ENCODE measurements at places on chromosomes 3 and 15.
A peak's percentile ranks its signal among the peaks of the same experiment; 100 is the strongest.

GRCh38 chr3:72127844-72128243, 342.9 kb upstream of the PROK2 start:
- no peaks in the 10 kb centered on the region for H3K4me1 ChIP-seq
- no peaks in the 10 kb centered on the region for H3K36me3 ChIP-seq
- no peak overlapping the region for H3K4me3 ChIP-seq
- H3K27me3 ChIP-seq = no peaks in the 10 kb centered on the region

DNA sequence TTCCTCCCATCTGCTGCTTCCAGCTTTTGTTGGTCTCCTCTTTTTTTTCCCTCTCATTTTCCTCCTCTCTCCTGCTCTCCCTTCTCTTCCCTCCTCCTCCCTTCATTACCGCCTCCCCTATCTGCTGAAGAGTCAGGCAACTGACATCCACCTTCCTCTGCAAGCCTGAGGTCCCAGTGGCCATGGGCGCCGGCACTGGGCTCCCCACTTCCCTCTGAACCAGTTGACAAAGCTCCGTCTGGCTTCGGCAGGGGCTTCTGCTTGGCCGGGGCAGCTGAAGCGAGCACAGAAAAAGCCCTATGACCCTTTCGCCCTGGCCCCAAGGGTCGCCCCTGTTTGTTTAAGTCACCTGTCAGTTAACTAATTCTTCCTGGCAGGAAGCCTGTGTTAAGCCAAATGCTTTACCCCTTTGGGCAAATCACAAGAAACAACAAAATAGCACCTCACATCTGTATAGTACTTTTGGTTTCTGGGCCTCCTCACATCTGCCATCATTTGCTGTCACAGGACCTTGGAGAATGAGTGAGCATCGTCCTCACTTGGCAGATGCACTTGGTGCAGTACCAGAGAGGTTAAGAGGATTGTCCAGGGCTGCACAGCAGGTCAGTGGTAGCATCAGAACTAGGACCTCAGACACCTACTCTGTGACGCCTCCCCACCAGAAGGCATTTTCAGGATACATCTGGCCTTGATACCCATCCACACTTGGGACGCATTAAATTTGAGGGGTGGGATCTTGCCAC, 27.7 kb downstream of the ITGA11 start:
- no peaks in the 10 kb centered on the region for H3K36me3 ChIP-seq
- no peak overlapping the region for H3K4me3 ChIP-seq
- no peak overlapping the region for H3K27ac ChIP-seq

GRCh38 chr15:27707257-27707656, 391.9 kb downstream of the OCA2 start:
- H3K27ac ChIP-seq = no peak overlapping the region
- peaks cover 6% of the 10 kb centered on the region for H3K4me1 ChIP-seq
- H3K36me3 ChIP-seq = no peaks in the 10 kb centered on the region
- no peak for DNase-seq
- no peaks in the 10 kb centered on the region for H3K27me3 ChIP-seq
- no peak overlapping the region for H3K4me3 ChIP-seq

- no peaks in the 10 kb centered on the region for H3K27me3 ChIP-seq
- no peak within 1 kb of the TSS for H3K4me3 ChIP-seq
- DNase-seq = no peak
- no peaks in the 10 kb centered on the region for H3K36me3 ChIP-seq
- no peak within 1 kb of the TSS for H3K27ac ChIP-seq
Observed at GRCh38 chr3:39329493-39329892, at the start of gene CCR8. TSS of gene CCR8 (plus strand) at chr3:39329709. CDS start at chr3:39332332, 2,623 bp downstream.

DNA sequence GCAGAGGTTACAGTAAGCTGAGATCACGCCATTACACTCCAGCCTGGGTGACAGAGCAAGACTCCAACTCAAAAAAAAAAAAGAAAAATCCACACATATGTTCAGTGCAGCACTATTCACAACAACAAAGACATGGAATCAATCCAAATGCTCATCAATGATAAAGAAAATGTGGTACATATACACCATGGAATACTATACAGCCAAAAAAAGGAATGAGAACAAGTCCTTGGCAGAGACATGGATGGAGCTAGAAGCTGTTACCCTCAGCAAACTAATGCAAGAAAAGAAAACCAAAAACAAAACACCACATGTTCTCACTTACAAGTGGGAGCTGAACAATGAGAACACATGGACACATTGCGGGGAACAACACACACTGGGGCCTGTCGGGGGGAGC, 25.5 kb downstream of the PYGO1 start:
- H3K4me3 ChIP-seq = no peak overlapping the region
- no peak for DNase-seq
- H3K4me1 ChIP-seq = no peaks in the 10 kb centered on the region
- H3K36me3 ChIP-seq = peaks cover 2% of the 10 kb centered on the region

DNA sequence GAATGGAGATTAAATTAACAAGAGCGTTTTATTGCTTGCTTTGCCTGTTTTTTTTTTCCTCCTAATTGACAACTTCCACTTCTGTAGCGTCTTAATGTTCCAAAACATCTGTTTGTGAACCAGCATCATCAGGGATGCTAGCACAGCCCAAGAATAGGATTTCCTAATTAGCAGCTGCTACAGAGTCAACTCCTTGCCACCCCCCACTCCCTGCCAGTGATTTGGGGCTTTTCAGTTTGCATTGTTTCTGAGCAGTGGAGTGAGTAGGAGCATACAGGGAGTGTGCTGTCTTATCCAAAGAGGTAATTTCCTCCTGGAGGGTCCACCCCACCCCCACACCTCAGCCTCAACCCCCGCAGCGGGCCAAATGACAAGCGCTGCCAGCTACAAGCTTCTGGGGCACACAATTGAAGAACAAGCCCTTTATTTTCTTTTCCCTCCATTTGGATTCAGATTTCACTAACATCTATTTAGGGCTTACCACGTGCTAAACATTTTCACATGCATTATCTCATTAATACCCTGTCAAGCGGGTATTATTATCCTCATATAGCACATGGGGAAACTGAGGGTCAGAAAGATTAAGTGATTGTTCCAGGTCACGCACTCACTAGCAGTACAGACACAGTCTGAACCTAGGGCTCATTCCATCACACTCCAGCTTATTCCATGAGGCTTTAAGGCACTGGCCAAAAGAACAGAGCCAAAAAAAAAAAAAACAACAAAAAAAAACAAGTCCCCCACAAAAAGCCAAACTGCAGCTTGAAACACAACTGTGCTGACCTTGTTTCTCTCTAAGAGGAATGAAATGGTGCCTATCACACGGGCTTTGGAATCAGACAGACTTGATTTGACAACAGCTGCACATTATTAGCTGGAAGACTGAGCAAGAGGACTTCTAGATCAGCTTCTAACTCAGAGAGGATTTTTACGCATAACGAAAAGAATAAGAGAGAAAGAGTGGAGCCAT, 16.4 kb downstream of the HEG1 start:
- H3K4me3 ChIP-seq = no peak overlapping the region
- H3K27ac ChIP-seq = peak overlapping the region; percentile 62
- no peaks in the 10 kb centered on the region for H3K27me3 ChIP-seq
- peaks cover 38% of the 10 kb centered on the region for H3K4me1 ChIP-seq
- DNase-seq = peak; percentile 79

- no peaks in the 10 kb centered on the region for H3K4me1 ChIP-seq
- no peak overlapping the region for H3K4me3 ChIP-seq
- no peaks in the 10 kb centered on the region for H3K27me3 ChIP-seq
- peak; percentile 11 for DNase-seq
Observed at GRCh38 chr3:70358978-70359580, 46.6 kb upstream of the MDFIC2 start.

GRCh38 chr15:46703020-46703861, 1014.1 kb upstream of the SEMA6D start:
- no peak for DNase-seq
- no peaks in the 10 kb centered on the region for H3K36me3 ChIP-seq
- H3K4me1 ChIP-seq = no peaks in the 10 kb centered on the region
- H3K27ac ChIP-seq = no peak overlapping the region

- no peak for DNase-seq
- H3K36me3 ChIP-seq = no peaks in the 10 kb centered on the region
- H3K4me3 ChIP-seq = no peak overlapping the region
- no peaks in the 10 kb centered on the region for H3K4me1 ChIP-seq
- H3K27ac ChIP-seq = no peak overlapping the region
Observed at GRCh38 chr15:94036156-94036555, 195.2 kb upstream of the MCTP2 start.

- DNase-seq = peak; percentile 78
- H3K27ac ChIP-seq = peak overlapping the region; percentile 90
Observed at GRCh38 chr3:186108106-186108940, 566 bp downstream of the ETV5 start.

GRCh38 chr3:71641674-71642073, 58.1 kb upstream of the FOXP1 start:
- H3K4me3 ChIP-seq = no peak overlapping the region
- no peak overlapping the region for H3K27ac ChIP-seq
- no peaks in the 10 kb centered on the region for H3K36me3 ChIP-seq
- H3K4me1 ChIP-seq = no peaks in the 10 kb centered on the region
- H3K27me3 ChIP-seq = no peaks in the 10 kb centered on the region
- DNase-seq = no peak

- H3K27me3 ChIP-seq = no peaks in the 10 kb centered on the region
- DNase-seq = no peak
- H3K4me3 ChIP-seq = no peak overlapping the region
- H3K36me3 ChIP-seq = no peaks in the 10 kb centered on the region
- H3K27ac ChIP-seq = no peak overlapping the region
Observed at GRCh38 chr3:177928172-177928873, 607.9 kb upstream of the KCNMB2 start.

DNA sequence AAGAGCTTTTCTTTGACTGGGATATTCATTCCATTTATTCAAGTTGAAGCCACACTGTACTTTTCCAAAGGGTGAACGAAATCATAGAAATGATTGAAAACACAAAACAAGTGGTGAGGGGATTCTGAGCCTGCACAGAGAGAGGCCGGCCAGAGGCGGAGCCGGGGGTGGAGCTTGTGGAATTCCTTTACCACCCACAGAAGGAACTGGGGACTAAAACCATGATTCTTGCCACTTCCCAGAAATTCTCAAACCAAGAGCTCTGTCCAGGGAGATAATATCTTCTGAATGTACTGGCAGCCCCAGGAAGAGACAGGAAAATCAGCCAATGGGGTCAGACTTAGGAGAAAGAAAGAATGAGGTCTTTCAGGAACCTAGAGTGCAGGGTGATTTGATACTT, 20.8 kb downstream of the FBN1 start:
- no peak overlapping the region for H3K27ac ChIP-seq
- no peak overlapping the region for H3K4me3 ChIP-seq
- H3K36me3 ChIP-seq = no peaks in the 10 kb centered on the region
- H3K4me1 ChIP-seq = peaks cover 8% of the 10 kb centered on the region

DNA sequence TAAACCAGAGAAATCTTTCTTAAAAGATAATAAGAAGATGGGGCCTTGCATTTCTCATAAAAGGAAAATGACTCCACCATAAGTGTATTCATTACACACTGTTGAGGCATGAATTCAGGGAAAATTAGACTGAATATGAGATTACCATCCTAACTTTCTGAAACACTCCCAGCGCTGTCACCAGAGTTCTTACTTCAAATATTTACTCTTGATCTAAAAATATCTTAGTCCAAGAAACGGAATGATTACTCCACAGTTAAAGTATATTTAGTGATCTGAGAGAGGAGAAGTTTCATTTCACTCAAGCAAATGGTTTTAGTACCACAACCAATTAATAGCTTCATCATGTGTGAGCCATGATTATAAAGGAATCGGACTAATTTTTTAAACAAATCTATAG, 300.3 kb downstream of the ZBTB20 start:
- H3K27me3 ChIP-seq = no peaks in the 10 kb centered on the region
- H3K4me3 ChIP-seq = no peak overlapping the region
- no peaks in the 10 kb centered on the region for H3K4me1 ChIP-seq
- DNase-seq = no peak
- H3K36me3 ChIP-seq = no peaks in the 10 kb centered on the region
- no peak overlapping the region for H3K27ac ChIP-seq

DNA sequence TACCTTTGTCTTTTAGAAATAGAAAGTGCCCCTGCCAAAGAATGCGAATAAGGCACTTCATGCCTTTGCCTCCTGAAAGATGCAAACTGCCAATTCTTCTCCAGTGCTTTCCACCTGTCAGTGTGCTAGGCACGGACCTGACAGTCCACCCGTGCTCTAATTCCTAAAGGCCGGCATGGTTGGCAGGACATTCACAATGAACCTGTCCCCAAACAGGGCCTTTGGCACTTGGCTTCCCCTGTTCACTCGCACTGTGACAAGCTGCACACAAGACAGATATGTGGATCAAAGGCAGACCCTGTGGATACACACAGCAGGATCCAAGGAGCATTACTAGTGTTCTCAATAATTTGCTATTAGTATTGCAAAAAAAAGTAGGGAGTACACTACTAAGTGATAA, 505.7 kb upstream of the AGTR1 start:
- no peaks in the 10 kb centered on the region for H3K27me3 ChIP-seq
- H3K4me3 ChIP-seq = no peak overlapping the region
- no peak overlapping the region for H3K27ac ChIP-seq
- DNase-seq = no peak
- no peaks in the 10 kb centered on the region for H3K36me3 ChIP-seq

DNA sequence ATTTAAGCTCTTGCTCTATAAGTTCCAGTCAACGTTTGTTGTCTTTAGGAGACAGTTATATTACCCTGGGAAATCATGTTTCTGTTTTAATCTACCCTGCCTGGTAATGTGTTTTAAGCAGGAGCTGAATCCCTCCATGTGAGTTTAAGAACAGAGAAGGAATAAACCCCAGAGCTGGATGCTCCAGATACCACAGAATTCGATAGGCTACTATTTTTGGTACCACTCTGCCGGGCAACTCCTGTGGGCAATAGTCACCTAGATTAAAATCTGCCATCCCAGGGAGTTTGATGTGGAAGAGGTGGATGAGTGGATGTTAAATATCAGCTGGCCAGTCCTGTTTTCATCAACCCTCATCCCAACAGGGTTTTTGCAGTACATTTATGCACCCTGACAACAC, 20.4 kb downstream of the NUDT16 start:
- H3K4me1 ChIP-seq = no peaks in the 10 kb centered on the region
- no peaks in the 10 kb centered on the region for H3K36me3 ChIP-seq
- no peak overlapping the region for H3K27ac ChIP-seq
- H3K4me3 ChIP-seq = no peak overlapping the region
- no peaks in the 10 kb centered on the region for H3K27me3 ChIP-seq

GRCh38 chr3:13144163-13145023, 71.2 kb upstream of the IQSEC1 start:
- no peaks in the 10 kb centered on the region for H3K27me3 ChIP-seq
- no peak overlapping the region for H3K4me3 ChIP-seq
- H3K27ac ChIP-seq = no peak overlapping the region

DNA sequence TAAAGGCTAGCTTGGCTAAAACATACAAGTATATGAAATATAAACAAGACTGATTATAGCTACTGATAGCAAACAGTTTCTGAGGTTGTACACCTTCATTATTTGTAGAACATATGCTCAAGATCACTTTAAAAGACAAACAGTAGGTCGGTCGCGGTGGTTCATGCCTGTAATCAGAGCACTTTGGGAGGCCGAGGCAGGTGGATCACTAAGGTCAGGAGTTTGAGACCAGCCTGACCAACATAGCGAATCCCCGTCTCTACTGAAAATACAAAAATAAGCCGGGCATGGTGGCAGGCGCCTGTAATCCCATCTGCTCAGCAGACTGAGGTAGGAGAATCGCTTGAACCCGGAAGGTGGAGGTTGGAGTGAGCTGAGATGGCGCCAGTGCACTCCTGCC, 80.3 kb downstream of the SMARCC1 start:
- no peaks in the 10 kb centered on the region for H3K4me1 ChIP-seq
- no peak overlapping the region for H3K27ac ChIP-seq
- H3K36me3 ChIP-seq = peaks cover 29% of the 10 kb centered on the region
- no peaks in the 10 kb centered on the region for H3K27me3 ChIP-seq
- no peak overlapping the region for H3K4me3 ChIP-seq

- DNase-seq = no peak
- peaks cover 69% of the 10 kb centered on the region for H3K36me3 ChIP-seq
- H3K4me1 ChIP-seq = peaks cover 13% of the 10 kb centered on the region
- no peak overlapping the region for H3K4me3 ChIP-seq
Observed at GRCh38 chr3:46935989-46936558, 40.5 kb downstream of the CCDC12 start.

GRCh38 chr15:59294574-59295260, 78.0 kb downstream of the MYO1E start:
- no peaks in the 10 kb centered on the region for H3K27me3 ChIP-seq
- peaks cover 26% of the 10 kb centered on the region for H3K4me1 ChIP-seq
- H3K36me3 ChIP-seq = no peaks in the 10 kb centered on the region
- no peak for DNase-seq

All from neuronal stem cell (in vitro differentiated cells).